GM23248 (cell line): ENCODE measurements at places on chromosomes 6 and 20. TPM values are rescaled to one million over a fixed set of nuclear protein-coding genes. Genes with fewer than 3 reads are reported as not detected.
A peak's percentile ranks its signal among the peaks of the same experiment; 100 is the strongest.

GRCh38 chr20:17895641-17896171 lies 72.9 kb downstream of the SNX5 start:
- DNase-seq: peak; percentile 89

DNA sequence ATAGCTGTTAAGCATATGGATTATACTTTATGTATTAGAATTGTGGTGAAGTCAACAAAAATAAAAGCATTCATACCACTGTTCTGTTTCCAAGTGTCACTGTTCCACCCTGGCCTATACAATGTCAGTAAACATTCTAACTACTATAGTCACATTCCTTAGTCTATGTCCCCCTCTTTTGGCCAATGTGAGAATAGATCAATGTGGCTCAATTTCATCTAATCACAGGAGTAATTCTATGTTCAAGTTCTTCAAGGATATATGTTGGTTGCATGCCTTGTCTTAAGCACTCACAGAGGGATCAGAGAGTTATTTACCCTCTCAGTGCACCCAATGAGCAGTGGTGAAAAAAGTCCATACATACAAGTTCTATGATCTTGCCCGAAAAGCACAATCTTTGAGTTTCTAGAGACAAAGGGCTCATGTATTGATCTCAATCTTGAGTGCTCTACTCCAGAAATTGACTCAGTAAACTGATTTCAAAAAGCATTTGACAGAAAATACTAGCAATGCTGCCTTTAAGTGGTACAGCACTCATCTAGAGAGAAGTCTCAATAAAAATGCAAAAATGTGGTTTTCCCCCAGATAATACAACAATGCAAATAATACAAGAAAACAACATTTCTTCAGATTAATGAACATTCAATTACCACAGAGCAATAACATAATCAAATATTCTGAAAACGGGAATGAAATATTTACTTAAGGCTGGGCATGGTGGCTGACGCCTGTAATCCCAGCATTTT lies 16.5 kb downstream of the SMLR1 start:
- peak; percentile 55 for DNase-seq

GRCh38 chr6:106170030-106170791 lies 84.1 kb downstream of the PRDM1 start:
- no peak for DNase-seq

- DNase-seq: no peak
Observed at GRCh38 chr6:53813801-53814200, 19.0 kb downstream of the LRRC1 start.

DNA sequence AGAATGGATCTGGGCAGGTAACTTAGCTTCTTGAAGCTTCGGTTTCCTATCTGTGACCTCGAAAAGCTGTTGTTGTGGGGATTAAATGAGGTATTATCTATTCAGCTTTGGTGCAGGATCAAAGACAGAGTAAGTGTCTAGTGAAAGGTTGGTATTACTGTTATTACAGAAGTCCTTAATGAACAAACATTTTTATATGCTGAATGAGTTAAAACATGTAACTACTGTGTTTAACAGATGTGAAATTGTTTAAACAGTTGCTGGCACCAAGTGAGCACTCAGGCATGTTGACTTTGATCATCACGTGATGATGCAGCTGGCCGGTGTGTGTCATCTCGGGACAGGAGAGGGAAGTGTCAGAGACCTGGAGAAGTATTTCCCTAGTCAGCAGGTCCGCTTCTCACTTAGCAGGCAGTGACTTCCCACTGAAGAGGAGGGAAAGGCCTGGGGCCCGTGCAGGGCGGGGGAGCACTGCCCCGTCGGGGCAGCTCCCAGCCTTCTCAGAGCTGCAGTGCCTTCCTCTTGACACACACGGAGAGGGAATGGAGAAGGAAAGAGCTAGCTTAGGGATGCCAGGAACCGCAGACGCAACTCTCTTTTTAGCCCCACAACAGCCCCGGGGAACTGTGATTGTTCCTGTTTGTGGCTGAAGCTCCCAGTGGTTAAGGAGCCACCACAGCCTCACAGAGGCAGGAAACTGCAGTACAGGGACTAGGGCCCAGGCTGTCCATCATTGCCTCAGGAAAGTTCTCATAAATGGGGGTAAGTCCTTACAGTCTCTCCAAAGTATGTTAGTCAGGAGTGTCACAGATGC lies 18.0 kb downstream of the TUBB2A start:
- peak; percentile 81 for DNase-seq

DNA sequence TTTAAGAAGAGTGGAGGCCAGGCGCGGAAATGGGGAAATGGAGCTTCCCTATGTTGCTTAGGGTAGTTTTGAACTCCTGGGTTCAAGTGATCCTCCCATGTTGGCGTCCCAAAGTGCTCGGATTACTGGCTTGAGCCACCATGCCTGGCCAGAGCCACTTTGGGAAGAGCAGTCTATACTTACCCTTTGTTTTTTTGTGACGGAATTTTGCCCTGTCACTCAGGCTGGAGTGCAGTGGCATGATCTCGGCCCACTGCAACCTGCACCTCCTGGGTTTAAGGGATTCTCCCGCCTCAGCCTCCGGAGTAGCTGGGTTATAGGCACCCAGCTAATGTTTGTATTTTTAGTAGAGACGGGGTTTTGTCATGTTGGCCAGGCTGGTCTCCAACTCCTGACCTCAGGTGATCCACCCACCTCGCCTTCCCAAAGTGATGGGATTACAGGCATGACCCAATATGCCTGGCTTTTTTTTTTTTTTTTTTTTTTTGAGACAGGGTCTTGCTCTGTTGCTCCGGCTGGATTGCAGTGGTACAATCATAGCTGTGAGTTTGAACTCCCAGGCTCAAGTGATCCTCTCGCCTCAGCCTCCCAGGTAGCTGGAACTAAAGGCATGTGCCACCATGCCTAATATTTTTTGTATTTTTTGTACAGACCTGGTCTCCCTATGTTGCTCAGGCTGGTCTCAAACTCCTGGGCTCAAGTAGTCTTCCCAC lies 18.0 kb downstream of the PPP1R10 start:
- no peak for DNase-seq

DNA sequence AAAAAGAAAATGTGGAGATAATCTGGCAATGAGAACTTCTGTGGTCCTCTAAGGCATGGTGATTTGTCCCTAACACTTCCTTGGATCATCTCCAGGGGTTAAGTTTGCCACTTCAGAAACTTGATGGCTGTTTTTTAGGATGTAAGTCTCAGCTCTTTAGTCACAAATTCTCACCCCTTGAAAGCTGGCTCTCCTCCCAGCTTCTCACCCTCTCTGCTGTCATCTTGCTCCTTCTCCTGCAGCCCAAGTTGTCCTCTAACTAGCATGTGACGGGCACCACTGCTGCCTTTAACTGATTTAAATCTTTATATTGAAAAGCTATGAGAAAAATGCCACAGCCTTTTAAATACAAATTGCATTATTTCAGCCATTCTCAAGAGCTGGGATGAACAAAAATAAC lies 107.8 kb downstream of the MAP3K5 start:
- DNase-seq: peak; percentile 3

- no peak for DNase-seq
Observed at GRCh38 chr6:69914015-69914485, 47.7 kb downstream of the COL19A1 start.

- DNase-seq: no peak
Observed at GRCh38 chr20:32621071-32621890, 36.1 kb upstream of the NOL4L start.

- no peak for DNase-seq
Observed at GRCh38 chr6:131412960-131413830, 159.8 kb upstream of the ARG1 start.

DNA sequence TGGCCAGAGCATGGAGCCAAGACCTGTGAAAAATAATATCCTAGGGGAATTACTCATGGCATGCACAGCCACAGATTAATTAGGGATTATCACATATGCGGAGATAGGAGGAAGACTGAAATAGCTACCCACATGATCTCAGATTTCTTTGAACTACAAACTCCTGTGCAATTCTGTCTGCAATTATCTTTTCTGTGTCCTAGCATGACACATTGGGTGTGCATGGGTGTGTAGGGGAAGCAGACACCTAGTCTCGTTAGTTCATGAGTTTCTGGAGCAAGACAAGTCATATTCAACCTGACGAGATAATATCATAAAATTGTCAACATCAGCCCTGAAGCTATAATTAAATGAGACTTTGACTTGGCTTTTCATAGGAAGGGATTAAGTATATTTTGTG lies 3.6 kb upstream of the SLC17A4 start:
- no peak for DNase-seq

GRCh38 chr6:122130518-122130917 lies 268.9 kb upstream of the HSF2 start:
- DNase-seq: no peak

DNA sequence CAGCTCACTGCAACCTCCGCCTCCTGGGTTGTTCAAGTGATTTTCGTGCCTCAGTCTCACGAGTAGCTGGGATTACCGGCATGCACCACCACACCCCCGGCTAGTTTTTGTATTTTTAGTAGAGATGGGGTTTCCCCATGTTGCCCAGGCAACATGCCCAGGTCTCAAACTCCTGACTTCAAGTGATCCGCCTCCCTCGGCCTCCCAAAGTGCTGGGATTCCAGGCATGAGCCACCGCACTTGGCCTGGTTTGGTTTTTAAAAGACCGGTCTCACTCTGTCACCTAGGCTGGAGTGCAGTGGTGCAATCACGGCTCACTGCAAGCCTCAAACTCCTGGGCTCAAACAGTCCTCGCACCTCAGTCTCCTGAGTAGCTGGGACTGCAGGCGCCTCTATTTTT lies 40.1 kb downstream of the VSTM2L start:
- DNase-seq: no peak

DNA sequence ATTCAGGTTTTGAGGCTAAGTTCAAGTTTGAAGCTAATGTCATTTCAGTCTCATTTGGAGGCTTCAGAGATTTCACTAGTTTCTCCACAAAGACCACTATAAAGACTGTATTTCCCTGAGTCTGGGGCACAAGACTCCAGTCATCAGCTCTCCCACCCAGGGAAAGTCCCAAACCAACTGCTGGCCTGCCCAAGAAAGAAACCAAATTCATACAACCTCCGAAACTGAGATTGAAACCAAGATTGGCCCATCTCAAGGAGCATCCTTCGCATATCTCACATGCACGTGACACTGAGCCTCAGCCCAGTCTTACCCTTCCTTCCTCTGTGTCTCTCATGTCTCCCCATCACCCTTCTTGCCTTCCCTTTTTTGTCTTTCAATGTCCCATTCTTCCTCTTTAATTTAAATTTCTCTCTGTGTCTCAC lies 3.5 kb upstream of the LTA start:
- no peak for DNase-seq

DNA sequence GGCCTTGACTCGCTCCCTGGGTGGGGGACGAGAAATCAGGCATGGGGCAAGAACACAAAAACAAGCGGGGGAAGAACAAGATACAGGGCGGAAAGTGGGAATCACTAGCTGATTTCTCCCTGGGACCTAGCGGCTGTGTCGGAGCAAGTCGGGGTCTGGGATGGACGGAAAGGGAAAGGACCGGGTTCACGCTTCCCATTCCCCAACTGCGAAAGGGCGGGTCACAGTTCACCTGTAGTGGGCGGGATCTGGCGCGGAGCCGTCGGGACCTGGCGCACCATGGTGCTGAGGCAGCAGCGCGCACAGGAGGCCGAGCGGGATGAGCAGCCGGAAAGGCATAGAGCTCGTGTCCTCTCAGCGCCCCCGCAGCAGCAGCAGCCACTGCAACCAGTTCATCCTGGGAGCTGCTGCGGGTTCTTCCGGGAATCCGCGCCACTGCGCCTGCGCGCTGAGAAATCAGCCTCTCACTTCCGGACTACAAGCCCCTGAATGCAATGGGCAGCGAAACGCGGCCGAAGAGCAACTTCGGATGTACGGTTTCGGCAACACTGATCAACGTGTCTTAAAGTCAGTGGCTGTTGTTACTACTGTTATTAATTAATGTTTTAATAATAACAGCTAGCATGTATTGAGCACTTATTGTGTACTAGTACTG lies at the start of gene EDEM2:
Gene EDEM2 (minus strand): TSS at position 417 of the 655 bp plus-strand sequence. CDS start 78 bp downstream, at position 339.
- DNase-seq: peak; percentile 97

DNA sequence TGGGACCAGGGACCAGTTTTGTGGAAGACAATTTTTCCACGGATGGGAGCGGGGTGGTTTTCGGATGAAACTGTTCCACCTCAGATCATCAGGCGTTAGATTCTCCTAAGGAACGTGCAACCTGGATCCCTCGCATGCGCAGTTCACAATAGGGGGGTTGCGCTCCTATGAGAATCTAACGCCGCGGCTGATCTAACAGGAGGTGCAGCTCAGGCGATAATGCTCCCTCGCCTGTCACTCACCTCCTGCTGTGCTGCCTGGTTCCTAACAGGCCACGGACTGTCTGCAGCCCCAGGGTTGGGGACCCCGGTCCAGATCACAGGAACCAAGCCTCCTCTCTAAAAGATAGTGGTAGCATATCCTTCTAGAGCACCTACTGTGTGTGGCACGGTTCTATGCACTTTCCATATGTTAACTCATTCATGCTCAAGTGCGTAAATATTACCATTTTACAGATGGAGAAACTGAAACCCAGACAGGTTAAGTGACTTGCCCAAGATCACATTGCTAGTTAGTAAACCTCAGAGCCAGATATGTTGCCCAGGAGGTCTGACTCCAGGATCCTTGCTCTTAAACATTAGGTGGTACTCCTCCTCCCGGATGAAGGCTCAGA lies 25.3 kb downstream of the SPDEF start:
- no peak for DNase-seq

Gene ULBP3
- 3.7 and 4.4 TPM in 2 replicates for polyA plus RNA-seq

Gene SIRPB1
- polyA plus RNA-seq: not detected in 2 replicates

Gene HLA-DRA
- 0.80 and 2.0 TPM in 2 replicates for polyA plus RNA-seq

Gene GPR6
- not detected in 2 replicates for polyA plus RNA-seq

Gene RALGAPB
- polyA plus RNA-seq: 8.1 and 9.8 TPM in 2 replicates

Gene FRK
- 0.06 and 0.09 TPM in 2 replicates for polyA plus RNA-seq

Gene DCBLD1
- polyA plus RNA-seq: 24.0 and 25.1 TPM in 2 replicates

Gene NHSL1
- polyA plus RNA-seq: 3.3 and 3.4 TPM in 2 replicates

Gene TRIM31
- not detected in 2 replicates for polyA plus RNA-seq

Gene SNAI1
- 13.4 and 15.7 TPM in 2 replicates for polyA plus RNA-seq

Gene CFAP206
- 0.14 TPM in 1 of 2 replicates, not detected in the other for polyA plus RNA-seq

Gene HSPA1A
- 67.5 and 76.3 TPM in 2 replicates for polyA plus RNA-seq
